ENCODE measurements at places on chromosomes 5 and 9. TPM values are rescaled to one million over a fixed set of nuclear protein-coding genes. Genes with fewer than 3 reads are reported as not detected.

Gene CACNA1B
- 7.8 TPM for total RNA-seq

Gene NUTM2G
- 0.57 TPM for total RNA-seq

Gene INSL6
- not detected for total RNA-seq

Gene PCDH1
- total RNA-seq: 131 TPM

Gene OR1J1
- total RNA-seq: not detected

Gene PCDHGA5
- total RNA-seq: 1.1 TPM

Gene PIP5KL1
- 11.6 TPM for total RNA-seq

Gene MAMDC2
- total RNA-seq: 4.6 TPM

Gene PTPRD
- 32.5 TPM for total RNA-seq

Gene BAAT
- total RNA-seq: 0.15 TPM

Gene NNT
- 25.2 TPM for total RNA-seq

Gene AJM1
- total RNA-seq: 1.8 TPM

Gene AFAP1L1
- 2.0 TPM for total RNA-seq

Gene HEMGN
- not detected for total RNA-seq

Gene IZUMO3
- not detected for total RNA-seq

Measured in H9 (cell line).